ENCODE measurements at places on chromosomes 13 and 19.

DNA sequence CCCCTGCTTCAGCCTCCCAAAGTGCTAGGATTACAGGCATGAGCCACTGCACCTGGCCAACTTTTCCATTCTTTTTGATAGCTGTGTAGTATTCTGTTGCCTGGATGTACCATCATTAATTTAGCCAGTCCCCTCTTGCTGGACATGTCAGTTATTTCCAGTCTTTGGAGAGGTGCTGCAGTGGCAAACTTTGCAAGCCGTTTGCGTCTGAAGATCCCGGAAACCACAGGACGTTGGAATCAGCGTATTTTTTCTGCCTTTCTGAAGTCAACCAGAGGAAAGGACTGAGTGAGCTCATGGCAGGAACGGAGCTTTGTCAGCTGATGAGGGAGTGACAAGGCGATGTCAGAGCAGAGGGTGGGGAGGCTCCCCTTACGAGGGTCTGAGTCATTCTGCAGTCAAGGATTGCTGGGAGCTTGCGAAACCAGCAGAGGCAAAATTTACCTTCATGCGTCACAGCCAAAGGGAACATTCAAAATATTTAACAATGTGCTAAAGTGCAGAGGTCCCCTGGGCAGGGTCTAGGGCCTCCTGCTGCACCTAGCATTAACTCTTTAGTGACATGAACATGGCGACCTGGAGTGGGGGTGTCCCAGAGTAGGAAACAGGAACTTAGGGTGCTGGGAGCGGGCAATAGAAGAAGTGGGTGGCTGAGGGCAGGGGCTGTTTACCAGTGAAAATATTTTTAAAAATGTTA is 5.6 kb downstream of the C5AR1 start:
- DNase-seq, result peak; percentile 93

- DNase-seq, result no peak
Observed at GRCh38 chr19:10278935-10279334, 7.8 kb upstream of the ICAM4 start.

GRCh38 chr13:113864273-113864890 is 506 bp upstream of the GAS6 start:
- peak; percentile 33 for DNase-seq

- peak; percentile 86 for DNase-seq
Observed at GRCh38 chr19:14048443-14049153, 13.3 kb downstream of the PALM3 start.

GRCh38 chr19:50669302-50670101 is 20.3 kb downstream of the C19orf81 start:
- no peak for DNase-seq

- DNase-seq, result no peak
Observed at GRCh38 chr13:42049454-42049813, 986 bp downstream of the DGKH start.
